Left lung (tissue), 14 donors: ENCODE measurements at places on chromosomes 2 and 18. TPM values are rescaled to one million over a fixed set of nuclear protein-coding genes. Genes with fewer than 3 reads are reported as not detected.

GRCh38 chr2:70558195-70558808 is 4.7 kb upstream of the TGFA start:
- no peak for DNase-seq

Gene C2orf66
- 0.13 TPM for polyA plus RNA-seq

Gene RAB6C
- 0.09 TPM for polyA plus RNA-seq

DNA sequence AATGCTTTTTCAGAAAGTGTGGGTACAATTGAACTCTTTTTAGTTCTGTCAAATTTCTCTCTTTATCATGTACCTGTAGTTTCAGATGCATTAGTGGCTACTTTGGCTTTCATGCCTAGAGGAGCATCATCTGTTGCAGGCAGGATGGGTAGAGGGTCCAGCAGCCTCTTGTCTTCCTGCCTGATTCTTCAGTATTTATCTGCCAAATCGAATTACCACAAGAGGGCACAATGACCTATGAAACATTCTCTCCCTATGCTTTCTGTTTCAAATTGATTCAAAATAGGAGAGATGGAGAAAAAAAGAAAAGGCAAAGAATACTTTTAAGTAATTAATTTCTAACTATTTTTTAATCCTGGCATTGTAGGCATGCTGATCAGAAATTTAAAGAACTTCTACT is 477.2 kb downstream of the TRIB2 start:
- peak; percentile 48 for DNase-seq

Gene UPP2
- 0.39 TPM for polyA plus RNA-seq
